IMR-90 (cell line): ENCODE measurements at places on chromosomes 12 and 14. TPM values are rescaled to one million over a fixed set of nuclear protein-coding genes. Genes with fewer than 3 reads are reported as not detected.

DNA sequence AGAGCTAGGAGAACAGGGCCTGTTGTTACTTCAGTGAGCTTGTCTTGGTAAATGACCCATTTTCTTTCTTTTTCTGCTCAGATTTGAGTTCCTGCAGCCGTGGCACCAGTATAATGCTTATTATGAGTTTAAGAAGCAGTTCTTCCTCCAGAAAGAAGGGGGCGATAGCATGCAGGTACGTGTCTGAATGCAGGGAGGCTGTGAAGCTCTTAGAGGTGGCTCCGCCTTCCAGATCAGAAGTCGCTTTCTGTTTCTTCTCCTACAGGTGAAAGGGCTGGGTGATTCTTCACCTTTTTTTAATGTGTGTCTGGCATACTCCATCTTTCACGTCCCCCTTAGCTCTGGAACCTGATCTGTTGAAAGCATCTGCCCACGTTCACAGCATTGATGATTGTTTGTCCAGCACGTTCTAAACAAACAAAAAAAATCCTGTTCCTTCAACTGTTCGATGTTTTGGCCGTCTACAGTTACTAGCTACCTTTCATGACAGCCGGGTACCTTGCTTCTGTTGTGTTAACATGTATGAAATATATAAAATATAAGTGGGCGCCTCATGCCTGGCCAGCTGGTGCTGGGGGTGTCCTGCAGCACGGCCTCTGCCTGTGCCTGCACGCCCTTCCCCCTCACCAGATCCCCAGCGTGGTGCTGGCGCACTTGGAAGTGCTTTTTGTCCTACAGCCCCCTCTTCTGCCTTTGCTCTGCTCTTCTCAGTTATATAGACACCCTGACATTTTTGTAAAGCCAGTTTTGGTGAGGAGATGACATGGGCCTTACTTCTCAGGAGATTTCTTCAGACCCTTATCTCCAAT lies 44.6 kb downstream of the SFSWAP start:
- DNase-seq = peak; percentile 10

GRCh38 chr14:56120091-56120691 lies 2.0 kb downstream of the PELI2 start:
- peak; percentile 46 for DNase-seq

DNA sequence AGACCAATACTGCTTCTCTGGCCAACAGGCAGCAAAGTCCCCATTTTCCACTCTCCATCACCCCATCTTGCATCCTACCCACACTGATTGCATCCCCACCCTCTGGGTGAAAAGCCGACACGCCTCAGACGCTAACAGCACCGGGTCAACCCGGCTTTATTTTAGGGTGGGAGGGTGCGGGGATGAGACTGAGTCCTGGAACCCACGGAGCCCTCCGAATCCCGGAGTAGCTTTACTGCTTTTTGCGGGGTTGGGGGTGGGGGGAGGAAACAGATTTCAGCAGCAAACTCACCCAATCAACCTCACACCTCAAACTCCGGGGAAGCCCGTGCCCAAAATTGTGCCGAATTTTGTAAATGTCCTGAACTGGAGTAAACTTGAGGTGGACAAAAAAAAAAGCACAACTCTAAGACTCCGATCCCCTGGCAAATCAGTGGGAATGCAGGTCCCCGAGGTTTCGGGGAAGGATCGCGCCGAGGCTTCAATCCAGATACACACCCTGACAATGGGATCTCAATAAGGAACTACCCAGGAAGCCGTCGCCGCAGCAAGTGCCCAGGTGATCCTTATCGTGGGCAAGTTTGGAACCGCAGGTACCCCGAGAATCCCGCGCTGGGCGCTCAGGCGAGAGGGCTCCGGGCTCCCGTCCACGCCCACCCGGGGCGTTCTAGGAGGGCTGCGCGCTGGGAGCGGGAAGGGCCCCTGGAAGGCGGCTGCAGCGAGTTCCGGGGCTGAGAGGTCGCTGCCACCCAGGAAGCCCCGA lies 1.1 kb downstream of the GCH1 start:
- DNase-seq = no peak

- no peak for DNase-seq
These were observed 55.5 kb downstream of the RPS6KA5 start for GRCh38 chr14:91004987-91005386.

GRCh38 chr12:110754101-110754793 lies 11.6 kb upstream of the PPP1CC start:
- DNase-seq = no peak

DNA sequence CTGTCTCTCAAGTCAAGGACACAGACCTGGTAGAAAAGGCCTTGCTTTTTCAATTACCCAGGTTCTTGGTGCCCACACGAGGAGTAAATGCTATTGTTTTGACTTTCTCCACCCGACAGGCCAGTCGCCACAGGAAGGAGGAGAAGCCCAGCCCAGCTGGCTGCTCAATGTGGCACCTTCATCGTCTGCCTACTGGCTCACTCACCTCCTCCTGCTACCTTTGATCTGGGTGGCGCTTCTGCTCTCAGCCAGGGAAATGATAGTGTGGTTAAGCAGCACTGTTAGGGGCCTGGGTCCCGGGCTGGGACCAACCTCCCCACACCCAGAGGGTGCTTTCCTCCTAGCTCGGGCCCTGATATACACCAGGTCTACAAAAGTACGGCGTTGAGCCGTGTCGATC lies 75.0 kb upstream of the FZD10 start:
- no peak for DNase-seq

GRCh38 chr12:8544295-8544694 lies 3.6 kb upstream of the CLEC4E start:
- peak; percentile 59 for DNase-seq

GRCh38 chr12:87967871-87968270 lies 61.3 kb downstream of the C12orf50 start:
- DNase-seq = no peak

- no peak for DNase-seq
These were observed 12.4 kb downstream of the SYNDIG1L start for GRCh38 chr14:74413627-74414026.

DNA sequence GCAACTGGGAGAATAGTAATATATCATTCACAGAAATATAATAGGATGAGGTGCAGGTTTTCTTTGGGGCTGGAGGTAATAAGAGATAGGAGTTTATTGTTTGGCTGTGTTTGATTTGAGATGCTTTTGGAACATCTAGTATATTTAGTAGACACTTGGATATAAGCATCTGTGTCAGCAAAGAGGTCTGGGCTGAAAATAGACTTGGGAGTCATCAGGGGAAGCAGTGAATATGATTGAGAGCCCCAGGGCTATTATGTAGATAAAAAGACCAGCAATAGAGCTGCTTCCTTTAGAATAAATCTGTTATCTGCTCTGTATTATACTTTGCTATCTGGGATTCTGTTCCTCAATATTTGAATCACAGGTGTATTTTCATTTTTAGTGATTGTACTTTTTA lies 36.6 kb downstream of the SPATA7 start:
- no peak for DNase-seq

DNA sequence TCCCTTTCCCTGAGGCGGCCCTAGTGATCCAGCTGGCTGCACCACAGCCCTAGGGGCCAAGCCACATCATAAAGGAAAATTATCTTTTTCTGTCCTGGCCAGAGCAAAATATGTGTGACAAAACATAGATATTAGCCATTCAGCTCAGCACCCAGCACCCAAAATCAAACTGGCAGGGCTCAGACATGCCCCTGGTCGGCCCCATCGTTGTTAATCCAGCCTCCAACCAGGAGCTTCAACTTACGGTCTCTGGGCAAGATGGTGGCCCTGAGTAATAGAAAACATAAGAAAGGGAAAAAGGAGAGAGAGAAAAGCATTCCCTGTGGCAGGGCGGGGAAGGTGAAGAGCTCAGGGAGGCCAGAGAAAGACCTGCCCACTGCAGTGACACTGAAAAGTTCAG lies 111.9 kb downstream of the EML1 start:
- no peak for DNase-seq

DNA sequence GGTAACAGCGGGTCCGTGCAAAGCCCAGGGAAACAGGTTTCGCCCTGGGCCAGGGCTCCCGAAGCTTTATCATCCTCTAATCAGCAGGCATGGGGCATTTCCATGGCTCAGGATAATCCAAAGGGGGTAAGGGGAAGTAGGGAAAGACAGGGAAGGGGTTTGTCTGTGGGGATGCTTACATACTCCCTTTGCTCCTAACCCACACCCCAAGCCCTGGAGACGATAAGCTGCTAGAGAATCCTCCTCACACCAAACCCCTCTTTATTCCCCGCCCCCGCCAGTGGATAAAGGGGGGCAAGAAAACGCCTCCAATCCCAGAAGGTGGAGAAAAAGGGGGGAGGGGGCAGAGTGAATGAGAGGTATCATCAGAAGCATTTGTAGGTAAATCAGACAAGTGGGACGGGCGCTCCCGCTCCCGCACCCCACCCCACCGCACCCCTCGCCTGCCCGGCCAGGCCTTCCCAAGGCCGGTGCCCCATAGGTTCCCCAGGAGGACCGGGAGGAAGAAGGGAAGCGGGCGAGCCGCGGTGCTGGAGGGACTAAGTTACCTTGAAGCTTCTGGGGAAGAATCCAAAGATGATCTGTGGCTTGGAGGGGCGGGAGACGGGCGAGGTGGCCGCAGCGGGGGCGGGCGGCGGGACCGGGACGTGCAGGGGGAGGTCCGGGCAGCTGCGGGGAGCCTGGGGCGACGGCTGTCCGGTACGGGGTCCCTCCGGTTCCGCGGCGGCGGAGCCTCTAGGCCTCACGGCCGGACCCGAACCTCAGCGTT lies 762 bp downstream of the PPP2R5E start:
- no peak for DNase-seq

- no peak for DNase-seq
These were observed 995.2 kb upstream of the TMEM132C start for GRCh38 chr12:127271776-127272175.

DNA sequence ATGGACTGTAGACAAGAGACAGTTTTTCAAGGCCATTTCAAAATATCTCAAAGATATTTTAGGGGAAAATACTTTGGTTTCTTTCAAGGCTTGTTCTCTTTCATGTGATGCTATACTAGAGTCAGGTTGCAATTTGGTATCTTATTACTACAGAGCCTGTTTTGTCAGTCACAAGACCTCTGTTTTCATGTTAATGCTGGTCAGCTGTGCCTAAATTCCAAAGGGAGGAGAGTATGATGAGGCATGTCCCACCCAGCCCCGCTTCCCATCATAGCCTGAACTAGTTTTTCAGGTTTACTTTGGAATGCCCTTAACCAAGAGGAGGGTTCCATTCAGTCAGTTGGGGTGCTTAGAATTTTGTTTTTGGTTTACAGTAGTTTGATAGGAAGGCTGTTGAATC lies 52.6 kb downstream of the GPHB5 start:
- DNase-seq = peak; percentile 21

- DNase-seq = peak; percentile 65
These were observed 795.6 kb downstream of the DIO2 start for GRCh38 chr14:79415726-79416125.

DNA sequence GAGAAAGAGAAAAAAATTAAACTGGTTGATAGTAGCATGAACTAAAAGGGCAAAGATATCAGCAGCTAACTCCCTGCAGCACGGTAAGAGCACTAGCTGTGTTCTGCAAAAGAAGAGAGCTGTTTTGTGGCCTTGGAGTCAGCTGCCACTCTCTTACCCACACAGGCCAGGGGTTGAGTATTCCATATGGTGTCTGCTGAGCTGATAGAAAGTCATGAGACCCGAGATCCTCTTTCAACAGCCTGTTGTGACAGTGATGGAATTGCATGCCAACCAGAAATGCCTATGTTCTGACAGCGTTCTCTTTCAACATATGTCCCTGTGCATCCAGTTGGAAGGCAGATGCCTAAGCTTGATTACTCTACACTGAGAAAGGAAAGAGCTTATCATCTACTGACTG lies 39.9 kb downstream of the TMTC1 start:
- DNase-seq = peak; percentile 93

GRCh38 chr14:105500726-105501101 lies 9.7 kb downstream of the TEDC1 start:
- no peak for DNase-seq

- DNase-seq = no peak
These were observed 66.2 kb downstream of the PRMT8 start for GRCh38 chr12:3557116-3557697.

DNA sequence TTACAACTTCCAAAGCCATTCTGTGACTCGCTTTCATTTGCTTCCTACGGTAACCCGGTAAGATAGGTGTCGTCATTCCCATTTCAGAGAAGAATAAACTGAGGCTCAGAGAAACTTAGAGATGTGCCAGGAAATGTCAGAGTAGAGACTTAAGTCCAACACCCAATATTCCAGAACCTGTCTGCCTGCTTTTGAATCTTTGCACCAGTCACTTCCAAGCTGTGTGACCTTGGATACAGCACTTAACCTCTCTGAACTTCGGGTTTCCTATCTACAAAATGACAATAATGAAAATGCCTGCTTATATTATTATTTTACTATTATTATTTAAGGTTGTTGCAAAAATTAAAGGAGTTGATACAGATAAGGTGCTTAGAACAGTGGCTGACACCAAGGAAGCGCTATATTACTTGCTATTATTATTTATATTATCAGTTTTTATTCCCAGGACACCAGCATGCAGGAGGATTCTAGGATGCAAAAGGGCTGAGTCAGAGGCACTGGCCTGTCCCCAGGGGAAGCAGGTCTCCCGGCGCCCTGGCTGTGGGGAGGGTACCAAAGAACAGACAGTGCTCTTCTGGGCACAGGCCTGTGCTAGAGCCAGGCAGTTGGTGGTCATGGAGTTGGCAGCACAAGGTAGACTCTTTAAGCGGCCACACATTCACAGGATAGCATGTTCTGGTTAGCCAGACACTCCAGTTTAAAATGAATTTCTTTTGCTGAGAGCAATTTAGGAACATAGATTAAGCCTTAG lies 5.4 kb downstream of the HSPB8 start:
- no peak for DNase-seq

- DNase-seq = peak; percentile 33
These were observed 103.9 kb downstream of the BTG1 start for GRCh38 chr12:92041742-92042141.

GRCh38 chr14:45084946-45085346 lies 1.0 kb downstream of the PRPF39 start:
- DNase-seq = peak; percentile 46

DNA sequence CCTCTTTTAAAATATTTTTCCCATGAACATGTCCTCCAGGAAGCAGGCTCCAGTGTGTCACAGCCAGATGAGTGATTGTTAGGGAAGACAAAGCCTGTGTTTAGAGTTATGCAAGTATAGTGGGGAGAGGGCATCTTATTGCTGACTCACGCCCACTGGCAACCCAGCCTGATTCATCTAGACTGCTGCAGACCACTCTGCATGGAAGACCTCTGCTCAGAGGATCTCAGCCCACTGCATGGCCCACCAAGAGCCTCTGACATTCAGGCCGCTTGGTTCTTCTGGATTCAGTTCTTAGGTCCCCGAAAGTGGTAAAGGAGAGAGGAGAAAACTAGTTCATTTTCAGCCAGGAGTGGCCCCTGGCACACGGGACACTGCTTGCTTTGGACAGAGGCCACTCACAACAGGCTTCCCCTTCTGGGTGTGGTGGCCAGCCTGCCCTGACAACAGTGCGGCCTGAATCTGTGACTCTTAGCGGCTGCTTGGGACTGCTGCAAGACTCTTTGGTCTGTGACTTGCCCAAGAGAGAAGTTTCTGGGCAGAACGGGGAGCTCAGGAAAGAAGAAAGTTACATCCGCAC lies 266.3 kb downstream of the ZFP36L1 start:
- DNase-seq = no peak

Gene EFS
- total RNA-seq = 2.2 and 2.5 TPM in 2 replicates

Gene HSPA2
- 18.9 and 19.7 TPM in 2 replicates for total RNA-seq

Gene CLEC4C
- total RNA-seq = not detected in 2 replicates

Gene FAM186B
- total RNA-seq = 0.18 and 0.28 TPM in 2 replicates

Gene SLCO1C1
- total RNA-seq = not detected in 2 replicates

Gene CLEC1B
- not detected in 2 replicates for total RNA-seq

Gene RNASE3
- not detected in 2 replicates for total RNA-seq

Gene INSM2
- not detected in 2 replicates for total RNA-seq

Gene KRT8
- 10.9 and 14.2 TPM in 2 replicates for total RNA-seq

Gene PELI2
- total RNA-seq = 31.7 and 36.7 TPM in 2 replicates

Gene DIO3
- not detected in 2 replicates for total RNA-seq

Gene KIF5A
- under 0.01 and 0.18 TPM in 2 replicates for total RNA-seq

Gene TSPAN19
- total RNA-seq = not detected in 2 replicates
